Dermis lymphatic vessel endothelial cell (primary cell): ENCODE measurements at places on chromosomes 11 and 22. TPM values are rescaled to one million over a fixed set of nuclear protein-coding genes. Genes with fewer than 3 reads are reported as not detected.

The AGBL2 gene
- 0.09 and 0.11 TPM in 2 replicates for total RNA-seq

The BRSK2 gene
- total RNA-seq, result 0.17 and 0.33 TPM in 2 replicates

The BCL2L13 gene
- 26.8 and 33.9 TPM in 2 replicates for total RNA-seq

The C11orf65 gene
- under 0.01 and 0.34 TPM in 2 replicates for total RNA-seq

The TMPRSS4 gene
- total RNA-seq, result not detected in 2 replicates

The SLC5A1 gene
- 0.09 and 0.33 TPM in 2 replicates for total RNA-seq

The LRRC32 gene
- total RNA-seq, result 34.5 and 39.3 TPM in 2 replicates

The SFI1 gene
- total RNA-seq, result 12.0 and 15.0 TPM in 2 replicates

The PUS3 gene
- 7.4 and 13.1 TPM in 2 replicates for total RNA-seq

The CARD10 gene
- 50.7 and 70.0 TPM in 2 replicates for total RNA-seq

The ZP1 gene
- not detected in 2 replicates for total RNA-seq

The SCGB1D2 gene
- total RNA-seq, result not detected in 2 replicates

The OR51B5 gene
- total RNA-seq, result 0.09 TPM in 1 of 2 replicates, not detected in the other

The ENDOD1 gene
- total RNA-seq, result 89.2 and 113 TPM in 2 replicates

The EEF1G gene
- 1,528 and 1,531 TPM in 2 replicates for total RNA-seq

The RTN4RL2 gene
- total RNA-seq, result 0.11 TPM in 1 of 2 replicates, not detected in the other

The B4GALNT4 gene
- total RNA-seq, result 0.09 and 1.4 TPM in 2 replicates

The FOLH1 gene
- not detected in 2 replicates for total RNA-seq

The RPS3 gene
- total RNA-seq, result 3,625 and 3,660 TPM in 2 replicates

The ART1 gene
- total RNA-seq, result not detected in 2 replicates

The SYT8 gene
- total RNA-seq, result 0.11 TPM in 1 of 2 replicates, not detected in the other

The FGF4 gene
- not detected in 2 replicates for total RNA-seq

The ZNF70 gene
- total RNA-seq, result 1.3 and 2.1 TPM in 2 replicates

The CAPRIN1 gene
- 136 and 172 TPM in 2 replicates for total RNA-seq

The LYVE1 gene
- 208 and 386 TPM in 2 replicates for total RNA-seq

The PHF5A gene
- total RNA-seq, result 62.3 and 70.6 TPM in 2 replicates

The ISX gene
- not detected in 2 replicates for total RNA-seq

The POLDIP3 gene
- total RNA-seq, result 21.9 and 25.1 TPM in 2 replicates

The C1QTNF5 gene
- total RNA-seq, result 80.2 and 89.1 TPM in 2 replicates

The CYTH4 gene
- total RNA-seq, result under 0.01 and 0.17 TPM in 2 replicates

The CCDC88B gene
- total RNA-seq, result 1.0 and 1.5 TPM in 2 replicates

The OR5B2 gene
- total RNA-seq, result not detected in 2 replicates

The PKP3 gene
- 0.11 and 0.26 TPM in 2 replicates for total RNA-seq

The VPREB1 gene
- not detected in 2 replicates for total RNA-seq

The C22orf23 gene
- total RNA-seq, result 0.09 and 0.22 TPM in 2 replicates

The NLRP6 gene
- not detected in 2 replicates for total RNA-seq
